Caco-2 (cell line): ENCODE measurements at places on chromosomes 7 and 10.

DNA sequence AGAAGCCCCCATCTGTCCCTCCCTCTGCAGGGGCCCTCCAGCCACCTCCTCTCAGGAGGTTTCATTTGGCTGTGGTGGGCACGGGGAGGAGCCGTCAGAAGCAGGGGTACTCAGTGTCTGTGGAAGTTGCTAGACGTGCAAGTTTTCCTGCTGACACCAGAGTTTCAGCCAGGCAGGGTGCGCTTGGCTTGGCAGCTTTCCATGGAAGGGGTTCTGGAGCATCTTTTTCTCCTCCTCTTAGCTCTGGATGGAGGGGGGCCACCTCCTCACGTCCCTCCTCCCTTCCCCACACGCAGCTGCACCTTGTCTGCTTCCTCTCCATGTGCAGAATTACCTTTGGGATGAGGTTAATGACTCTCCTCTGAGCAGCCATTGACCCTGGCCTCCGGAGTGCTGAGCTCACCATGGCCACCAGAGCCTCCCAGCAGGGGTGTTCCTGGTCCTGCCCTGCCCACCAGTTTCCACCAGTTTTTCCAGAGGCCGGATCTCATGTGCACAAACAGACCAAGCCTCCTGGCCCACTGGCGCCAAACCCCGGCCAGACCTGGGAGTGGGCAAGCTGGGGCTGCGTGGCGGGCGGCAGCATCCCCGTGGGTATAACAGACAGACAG, 579.8 kb upstream of the FOXK1 start:
- DNase-seq, result no peak

- DNase-seq, result no peak
Measured at GRCh38 chr7:139914306-139915267, 85.5 kb downstream of the TBXAS1 start.

GRCh38 chr10:120683454-120683853, 167.7 kb upstream of the WDR11 start:
- DNase-seq, result no peak

DNA sequence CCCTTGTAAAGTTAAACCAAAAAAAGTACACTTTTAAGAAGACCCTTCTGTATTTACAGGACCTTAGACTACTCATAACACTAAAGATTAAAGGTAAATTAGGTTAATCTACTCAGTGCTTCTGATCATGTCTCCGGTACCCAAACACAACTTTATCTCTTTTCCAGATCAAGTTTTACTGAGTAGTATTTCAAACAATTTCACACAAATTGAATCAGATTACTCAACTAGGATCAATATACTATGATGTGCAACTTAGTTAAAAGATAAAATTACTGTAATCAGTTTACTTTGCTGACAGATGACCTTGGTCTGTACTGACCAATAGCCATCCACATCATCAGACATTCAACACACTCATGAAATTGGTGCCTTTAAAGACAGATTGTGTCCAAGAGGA, 191.4 kb downstream of the SEMA3A start:
- no peak for DNase-seq

DNA sequence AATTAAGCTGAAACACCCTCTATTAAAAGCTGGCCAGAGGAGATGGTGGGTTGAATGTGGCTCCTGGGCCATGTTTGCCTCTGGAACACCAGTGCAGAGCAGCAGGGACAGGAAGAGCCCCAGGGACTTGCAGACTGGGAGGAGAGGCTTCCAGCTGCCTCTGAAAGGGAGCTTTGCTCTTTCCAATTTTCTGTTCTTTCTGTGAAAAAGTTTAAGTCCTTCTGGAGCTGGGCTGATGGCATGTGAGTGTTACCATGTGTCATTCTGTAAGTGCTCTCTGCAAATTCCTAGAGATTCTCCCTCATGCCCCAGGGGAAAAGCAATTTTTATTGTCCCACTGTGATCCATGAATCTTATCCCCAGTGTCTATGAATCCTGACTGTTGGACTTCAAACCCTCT, 112.8 kb upstream of the LANCL2 start:
- DNase-seq, result no peak

DNA sequence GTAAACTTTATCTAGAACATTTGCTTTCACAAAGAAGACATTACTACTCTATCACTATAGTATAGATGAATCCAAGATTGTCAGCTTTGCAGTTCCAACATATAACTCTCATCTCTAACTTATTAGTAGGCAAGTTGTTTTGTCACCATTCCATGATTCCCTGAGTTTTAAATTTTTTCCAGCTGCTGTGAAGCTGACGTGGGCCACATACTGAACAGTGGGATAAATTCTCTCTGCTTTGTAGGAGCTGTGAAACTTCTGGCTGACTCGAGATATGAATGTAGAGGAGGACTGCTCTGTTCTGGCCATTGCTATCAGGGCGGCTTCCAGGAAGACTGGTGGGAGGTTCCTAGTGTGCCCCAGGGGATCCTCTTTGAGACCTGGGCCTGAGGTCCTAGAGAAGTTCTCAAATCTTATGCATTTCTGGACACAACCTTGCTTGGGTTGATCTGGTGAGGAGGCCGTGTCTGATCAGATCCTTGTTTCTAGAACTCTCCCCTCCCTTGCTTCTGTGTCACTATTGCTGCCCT, 58.0 kb downstream of the LSMEM1 start:
- no peak for DNase-seq
